CD4-positive, alpha-beta T cell (primary cell): ENCODE measurements at places on chromosomes 1 and 21. TPM values are rescaled to one million over a fixed set of nuclear protein-coding genes. Genes with fewer than 3 reads are reported as not detected.

FMOD gene
- total RNA-seq = not detected

S100A3 gene
- total RNA-seq = not detected

- DNase-seq = no peak
- H3K4me1 ChIP-seq = no peaks in the 10 kb centered on the region
- no peak overlapping the region for H3K4me3 ChIP-seq
- H3K27me3 ChIP-seq = no peaks in the 10 kb centered on the region
- H3K36me3 ChIP-seq = peaks cover 8% of the 10 kb centered on the region
- no peak overlapping the region for H3K27ac ChIP-seq
These were observed 13.2 kb downstream of the IFNLR1 start for GRCh38 chr1:24173638-24174575.

DNA sequence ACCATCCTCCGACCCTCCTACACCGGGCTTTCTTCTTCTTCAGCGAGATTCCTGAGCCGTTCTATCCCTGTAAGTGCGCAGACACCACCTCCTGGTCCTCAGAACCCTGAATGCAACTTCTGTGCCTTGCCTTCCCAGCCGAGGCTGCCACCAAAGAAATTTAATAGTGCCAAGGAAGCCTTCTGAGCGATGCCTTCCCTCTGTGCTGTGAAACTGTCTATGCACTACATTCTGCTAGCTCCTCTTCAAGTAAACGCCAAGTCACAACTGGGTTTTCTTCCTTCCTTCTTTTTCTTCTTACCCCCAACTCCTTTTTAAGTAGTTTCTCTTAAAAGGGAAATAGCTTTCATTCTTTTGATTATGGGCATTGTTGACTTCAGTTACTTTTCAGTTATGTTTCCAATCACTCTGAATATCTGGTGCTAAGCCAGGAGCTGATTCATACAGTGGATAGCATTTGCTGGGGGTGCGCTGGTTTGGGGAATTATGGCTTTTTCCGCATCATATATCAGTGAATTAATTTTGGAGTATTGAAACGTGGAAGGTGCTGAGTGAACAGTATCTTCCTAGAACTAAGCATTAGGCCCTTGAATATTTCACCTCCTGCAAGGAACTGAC, 38.6 kb upstream of the GPR88 start:
- H3K36me3 ChIP-seq = peaks cover 98% of the 10 kb centered on the region
- H3K4me3 ChIP-seq = no peak overlapping the region
- H3K4me1 ChIP-seq = no peaks in the 10 kb centered on the region
- H3K27ac ChIP-seq = no peak overlapping the region
- no peaks in the 10 kb centered on the region for H3K27me3 ChIP-seq

DNA sequence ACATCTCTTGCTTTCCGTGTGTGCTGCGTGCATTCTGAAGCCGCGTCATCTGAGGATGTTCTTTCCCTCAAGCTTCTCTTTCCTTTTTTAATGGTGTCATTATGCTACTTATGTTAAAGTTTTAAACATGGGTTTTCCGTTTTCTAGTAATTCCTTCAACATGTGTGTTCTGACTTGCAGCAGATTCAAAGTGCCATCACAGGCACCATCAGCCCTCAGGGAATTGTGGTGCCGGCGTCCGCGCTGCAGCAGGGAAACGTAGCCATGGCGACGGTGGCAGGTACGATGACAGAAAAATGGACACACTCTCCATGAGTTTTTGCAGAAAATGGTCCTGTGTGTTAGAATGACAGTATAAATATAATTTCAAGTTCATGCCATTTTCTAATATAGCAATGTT, 42.4 kb downstream of the PKNOX1 start:
- H3K36me3 ChIP-seq = peaks cover 61% of the 10 kb centered on the region
- H3K4me3 ChIP-seq = no peak overlapping the region
- no peaks in the 10 kb centered on the region for H3K4me1 ChIP-seq
- no peak overlapping the region for H3K27ac ChIP-seq
- no peak for DNase-seq
- no peaks in the 10 kb centered on the region for H3K27me3 ChIP-seq

DNA sequence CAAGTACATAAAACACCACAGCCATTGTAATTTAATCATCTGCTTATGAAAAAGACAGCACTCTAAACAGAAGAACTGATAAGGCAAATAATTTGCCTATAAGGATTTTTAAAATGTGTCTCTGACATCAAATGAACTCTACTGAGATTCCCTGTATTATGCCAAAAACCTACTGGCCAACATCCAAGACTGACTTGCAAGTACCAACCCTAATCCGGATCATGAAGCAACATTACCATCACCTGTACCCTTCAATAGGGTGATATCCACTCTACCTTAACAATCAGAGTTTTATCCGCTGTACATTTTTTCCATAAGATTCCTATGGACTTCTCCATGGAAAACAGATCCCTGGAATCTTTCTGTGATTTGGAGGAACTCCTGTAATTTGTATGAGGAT, 4.6 kb downstream of the RGS7 start:
- peaks cover 19% of the 10 kb centered on the region for H3K27me3 ChIP-seq
- H3K4me3 ChIP-seq = no peak overlapping the region
- H3K36me3 ChIP-seq = no peaks in the 10 kb centered on the region
- no peaks in the 10 kb centered on the region for H3K4me1 ChIP-seq

DNA sequence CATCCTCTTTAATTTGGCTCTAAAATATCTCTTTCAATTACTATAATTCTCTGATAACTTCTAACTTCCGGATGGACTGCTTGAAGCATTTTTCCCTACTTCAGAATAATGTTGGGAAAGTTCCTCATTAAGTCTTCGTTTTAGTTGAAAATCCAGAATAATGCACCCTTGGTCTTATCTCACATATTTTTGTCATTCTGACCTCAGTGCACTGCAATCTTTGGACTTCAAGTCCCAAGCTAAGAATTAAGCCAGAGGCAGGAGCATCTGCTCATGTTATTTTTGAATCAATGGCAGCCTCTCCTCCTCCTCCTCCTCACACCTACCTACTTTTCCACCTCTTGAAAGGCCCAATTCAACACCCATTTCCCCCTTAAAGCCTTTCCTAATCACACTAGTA, 169.8 kb downstream of the CYYR1 start:
- H3K4me1 ChIP-seq = no peaks in the 10 kb centered on the region
- no peak overlapping the region for H3K27ac ChIP-seq
- no peaks in the 10 kb centered on the region for H3K27me3 ChIP-seq
- H3K4me3 ChIP-seq = no peak overlapping the region
- no peak for DNase-seq

- H3K4me1 ChIP-seq = peaks cover 86% of the 10 kb centered on the region
- H3K27ac ChIP-seq = peak overlapping the region; percentile 95
- peaks cover 22% of the 10 kb centered on the region for H3K36me3 ChIP-seq
- peak overlapping the region; percentile 42 for H3K4me3 ChIP-seq
These were observed 12.2 kb downstream of the SMAP2 start for GRCh38 chr1:40385437-40386358.

- DNase-seq = peak; percentile 90
- H3K27ac ChIP-seq = peak within 1 kb of the TSS; percentile 97
- H3K36me3 ChIP-seq = peaks cover 31% of the 10 kb centered on the region
These were observed at the start of gene BCAS2 for GRCh38 chr1:114581335-114582287. BCAS2 (minus strand) TSS chr1:114581615; CDS start chr1:114581591, 24 bp downstream.

- no peak overlapping the region for H3K27ac ChIP-seq
- H3K4me1 ChIP-seq = no peaks in the 10 kb centered on the region
- no peak overlapping the region for H3K4me3 ChIP-seq
These were observed 402.4 kb downstream of the OMA1 start for GRCh38 chr1:58143972-58144697.
